ENCODE measurements at places on chromosomes 16 and 17. TPM values are rescaled to one million over a fixed set of nuclear protein-coding genes. Genes with fewer than 3 reads are reported as not detected.

Gene CSNK1D
- 178 TPM for polyA plus RNA-seq

Gene TBC1D3E
- polyA plus RNA-seq = 6.0 TPM

DNA sequence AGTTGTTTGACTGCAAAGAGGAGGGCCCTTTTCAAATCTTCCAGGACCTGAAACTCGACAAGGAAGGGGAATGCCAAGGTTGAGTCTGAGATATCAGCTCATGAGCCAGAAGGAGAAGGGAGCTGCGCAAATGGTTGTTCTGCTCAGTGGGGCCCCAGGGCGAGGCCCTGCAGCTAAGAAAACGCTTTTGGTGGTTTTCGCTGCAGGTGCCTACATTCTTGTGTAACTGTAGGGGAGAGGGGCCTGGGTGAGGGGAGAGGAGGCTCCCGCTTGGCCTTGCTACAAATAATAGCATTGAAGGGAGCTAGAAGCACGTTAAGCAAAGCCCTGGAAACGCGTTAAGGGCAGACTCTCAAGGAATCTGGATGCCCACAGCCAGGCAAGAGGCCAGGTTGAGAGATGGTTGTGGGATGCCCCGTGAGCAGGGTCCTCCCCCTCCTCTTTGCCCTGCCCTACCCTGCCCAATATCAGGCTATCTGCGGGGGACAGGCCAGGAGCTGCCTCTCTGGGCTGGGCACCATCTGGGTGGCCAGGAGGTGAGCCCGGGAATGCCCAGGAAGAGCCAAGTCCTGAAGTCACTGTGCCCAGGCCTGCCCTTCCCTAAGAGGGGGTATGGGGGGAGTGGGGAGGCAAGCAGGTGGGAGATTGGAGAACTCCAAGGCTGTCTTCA is 21.9 kb downstream of the GPR142 start:
- no peak for DNase-seq
- no peaks in the 10 kb centered on the region for H3K4me1 ChIP-seq
- H3K4me3 ChIP-seq = no peak overlapping the region
- H3K27ac ChIP-seq = no peak overlapping the region
- H3K36me3 ChIP-seq = no peaks in the 10 kb centered on the region

- no peak for DNase-seq
- H3K4me1 ChIP-seq = no peaks in the 10 kb centered on the region
- peak overlapping the region; percentile 73 for H3K4me3 ChIP-seq
- no peaks in the 10 kb centered on the region for H3K27me3 ChIP-seq
- no peaks in the 10 kb centered on the region for H3K36me3 ChIP-seq
Measured at GRCh38 chr17:68205808-68206720, 41.8 kb upstream of the AMZ2 start.

DNA sequence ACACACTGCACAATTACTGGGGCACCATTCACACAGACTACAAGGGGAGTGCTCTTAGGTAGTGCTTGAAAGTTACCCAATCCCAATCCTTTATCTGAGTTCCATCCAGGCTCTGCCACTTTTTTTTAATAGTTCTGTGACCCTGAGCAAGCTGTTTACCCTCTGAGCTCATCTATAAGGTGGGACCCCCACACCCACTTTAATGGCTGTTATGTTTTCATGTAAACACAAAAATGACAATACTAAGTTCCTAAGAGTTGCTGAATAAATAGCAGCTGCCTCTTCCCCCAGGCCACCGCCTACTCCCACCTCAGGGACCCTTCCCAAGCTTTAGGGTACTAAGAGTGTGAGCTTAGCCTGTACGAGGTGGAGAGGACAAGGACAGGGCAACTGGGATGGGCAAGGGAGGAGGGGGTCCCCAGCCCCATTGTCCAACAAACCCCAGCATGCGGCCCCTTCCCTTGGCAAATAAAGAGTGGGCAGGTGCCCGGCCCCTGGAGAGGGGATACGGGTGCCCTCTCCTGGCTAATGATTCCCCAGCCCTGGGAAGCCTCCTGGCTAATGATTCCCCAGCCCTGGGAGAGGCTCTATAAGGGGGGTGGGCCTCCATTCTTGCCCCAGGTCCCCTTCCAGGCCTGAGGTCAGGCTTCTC is 14.6 kb downstream of the SLC13A2 start:
- H3K4me3 ChIP-seq = no peak overlapping the region
- no peak for DNase-seq
- no peak overlapping the region for H3K27ac ChIP-seq
- H3K27me3 ChIP-seq = no peaks in the 10 kb centered on the region
- H3K36me3 ChIP-seq = no peaks in the 10 kb centered on the region

- peak; percentile 36 for DNase-seq
- no peaks in the 10 kb centered on the region for H3K4me1 ChIP-seq
- no peaks in the 10 kb centered on the region for H3K36me3 ChIP-seq
- H3K27me3 ChIP-seq = no peaks in the 10 kb centered on the region
- no peak overlapping the region for H3K27ac ChIP-seq
Measured at GRCh38 chr17:8056232-8056975, 17.5 kb downstream of the ALOX15B start.

- DNase-seq = peak; percentile 68
- H3K27me3 ChIP-seq = no peaks in the 10 kb centered on the region
- H3K4me3 ChIP-seq = peak within 1 kb of the TSS; percentile 45
- H3K36me3 ChIP-seq = no peaks in the 10 kb centered on the region
- H3K27ac ChIP-seq = no peak within 1 kb of the TSS
Measured at GRCh38 chr16:22813948-22814710, at the start of gene HS3ST2. Gene HS3ST2, plus strand, starts transcription at chr16:22814162. Its CDS starts 449 bp downstream, at chr16:22814611.

Gene MAPT
- 100 TPM for polyA plus RNA-seq

DNA sequence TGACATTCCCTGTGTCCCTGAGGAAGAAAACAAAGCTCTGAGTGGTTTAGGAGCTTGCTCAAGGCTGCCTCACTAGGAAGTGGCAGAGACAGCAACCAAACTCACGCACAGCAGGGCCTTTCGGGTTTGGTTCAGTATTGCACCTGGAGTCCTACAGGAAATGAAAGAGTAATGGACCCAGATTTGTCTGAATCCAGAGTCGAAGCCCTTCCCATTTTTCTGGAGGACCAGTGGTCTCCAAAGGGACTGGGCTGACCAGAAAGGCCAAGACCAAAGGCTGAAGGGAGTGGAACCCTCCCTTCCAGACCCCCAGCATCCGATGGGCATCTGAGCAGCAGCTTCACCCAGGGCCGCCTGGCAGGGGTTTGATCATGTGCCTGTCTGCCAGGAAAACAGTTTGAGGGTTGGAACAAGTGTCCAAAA is 85.5 kb upstream of the RPL38 start:
- H3K36me3 ChIP-seq = no peaks in the 10 kb centered on the region
- no peak overlapping the region for H3K27ac ChIP-seq
- H3K4me1 ChIP-seq = no peaks in the 10 kb centered on the region

Gene DOC2B
- 4.0 TPM for polyA plus RNA-seq

DNA sequence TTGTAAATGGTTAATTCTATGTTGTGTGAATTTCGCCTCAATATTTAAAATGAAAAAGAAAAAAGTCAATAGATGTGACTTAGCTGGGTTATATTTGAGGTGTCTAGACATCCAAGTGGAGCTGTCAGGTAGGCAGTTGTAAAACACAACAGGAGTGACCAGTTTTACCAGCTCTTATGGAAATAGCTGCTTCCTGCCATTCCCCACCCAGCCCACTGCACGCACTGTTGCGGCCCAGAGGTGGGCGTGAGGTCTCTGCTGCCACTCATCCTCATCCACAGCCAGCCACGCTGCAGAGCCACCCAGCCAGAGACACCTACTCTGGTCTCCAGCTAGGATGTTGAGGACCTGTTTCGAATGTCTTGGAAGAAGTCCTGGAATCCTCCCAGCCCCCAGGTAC is 3.4 kb upstream of the CARD14 start:
- H3K27me3 ChIP-seq = no peaks in the 10 kb centered on the region
- no peak for DNase-seq
- H3K36me3 ChIP-seq = no peaks in the 10 kb centered on the region
- no peak overlapping the region for H3K27ac ChIP-seq
- H3K4me1 ChIP-seq = no peaks in the 10 kb centered on the region
- H3K4me3 ChIP-seq = no peak overlapping the region

Gene WIPF2
- 21.1 TPM for polyA plus RNA-seq

DNA sequence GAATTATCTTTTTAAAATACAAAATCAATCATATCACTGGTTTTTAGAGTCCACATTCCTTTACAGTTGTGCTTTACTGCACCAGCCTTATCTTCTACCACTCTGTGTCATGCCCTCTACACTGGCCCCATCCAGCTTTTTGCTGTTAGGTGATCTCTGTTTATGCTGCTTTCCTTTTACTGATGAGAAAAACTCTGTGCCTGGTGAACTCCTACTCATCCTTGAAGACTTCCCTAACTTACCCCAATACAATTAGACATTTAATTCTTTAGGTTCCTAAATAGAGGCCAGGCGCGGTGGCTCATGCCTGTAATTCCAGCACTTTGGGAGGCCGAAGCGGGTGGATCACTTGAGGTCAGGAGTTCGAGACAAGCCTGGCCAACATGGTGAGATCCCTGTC is 64.6 kb downstream of the MRTFB start:
- no peaks in the 10 kb centered on the region for H3K27me3 ChIP-seq
- no peak overlapping the region for H3K4me3 ChIP-seq
- H3K36me3 ChIP-seq = no peaks in the 10 kb centered on the region
- DNase-seq = no peak
